Transverse colon (tissue), 4 donors: ENCODE measurements at places on chromosomes 3 and 15.

GRCh38 chr15:26759986-26760385, 12.9 kb downstream of the GABRB3 start:
- no peak for DNase-seq

- no peak for DNase-seq
These were observed 50.4 kb downstream of the BOC start for GRCh38 chr3:113261626-113262303.

DNA sequence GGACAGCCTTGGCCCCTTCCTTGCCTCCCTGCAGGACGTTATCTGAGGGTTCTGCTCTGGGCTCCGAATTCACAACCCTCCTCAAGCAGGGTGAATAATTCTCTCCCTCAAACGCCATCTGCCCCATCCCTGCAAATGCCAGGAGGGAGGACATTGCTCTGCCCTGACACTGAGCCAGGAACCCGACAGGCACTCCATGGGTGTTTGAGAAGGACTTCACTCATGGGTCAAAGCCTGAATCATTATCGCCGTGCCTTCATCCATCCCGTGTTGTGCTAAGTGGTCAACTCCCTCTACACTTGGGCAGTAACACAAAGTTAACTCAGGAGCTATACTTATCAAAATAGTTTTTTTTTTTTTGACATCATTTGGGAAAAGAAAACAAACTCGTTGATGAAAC, 261.8 kb upstream of the IGF1R start:
- no peak for DNase-seq

- no peak for DNase-seq
These were observed 72.6 kb upstream of the BLM start for GRCh38 chr15:90644526-90644925.

DNA sequence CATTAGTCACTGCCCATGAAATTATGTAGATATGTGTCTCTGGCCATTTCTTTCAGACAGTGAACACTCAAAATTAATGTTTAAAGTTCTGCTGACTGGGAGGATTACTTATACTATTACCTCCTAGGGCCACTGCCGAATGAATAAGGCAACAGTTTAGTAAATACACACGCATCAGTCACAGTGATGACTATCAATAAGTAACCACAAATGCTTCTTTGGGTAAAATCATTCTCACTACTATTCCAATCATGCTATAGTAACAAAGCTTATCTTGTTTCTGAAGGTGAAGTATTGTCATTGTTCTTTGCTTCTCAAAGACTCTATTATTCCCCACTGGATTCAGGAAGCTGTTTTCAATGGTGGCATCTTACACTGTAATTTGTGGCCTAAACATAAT, 478.8 kb downstream of the EPHA3 start:
- DNase-seq = no peak

DNA sequence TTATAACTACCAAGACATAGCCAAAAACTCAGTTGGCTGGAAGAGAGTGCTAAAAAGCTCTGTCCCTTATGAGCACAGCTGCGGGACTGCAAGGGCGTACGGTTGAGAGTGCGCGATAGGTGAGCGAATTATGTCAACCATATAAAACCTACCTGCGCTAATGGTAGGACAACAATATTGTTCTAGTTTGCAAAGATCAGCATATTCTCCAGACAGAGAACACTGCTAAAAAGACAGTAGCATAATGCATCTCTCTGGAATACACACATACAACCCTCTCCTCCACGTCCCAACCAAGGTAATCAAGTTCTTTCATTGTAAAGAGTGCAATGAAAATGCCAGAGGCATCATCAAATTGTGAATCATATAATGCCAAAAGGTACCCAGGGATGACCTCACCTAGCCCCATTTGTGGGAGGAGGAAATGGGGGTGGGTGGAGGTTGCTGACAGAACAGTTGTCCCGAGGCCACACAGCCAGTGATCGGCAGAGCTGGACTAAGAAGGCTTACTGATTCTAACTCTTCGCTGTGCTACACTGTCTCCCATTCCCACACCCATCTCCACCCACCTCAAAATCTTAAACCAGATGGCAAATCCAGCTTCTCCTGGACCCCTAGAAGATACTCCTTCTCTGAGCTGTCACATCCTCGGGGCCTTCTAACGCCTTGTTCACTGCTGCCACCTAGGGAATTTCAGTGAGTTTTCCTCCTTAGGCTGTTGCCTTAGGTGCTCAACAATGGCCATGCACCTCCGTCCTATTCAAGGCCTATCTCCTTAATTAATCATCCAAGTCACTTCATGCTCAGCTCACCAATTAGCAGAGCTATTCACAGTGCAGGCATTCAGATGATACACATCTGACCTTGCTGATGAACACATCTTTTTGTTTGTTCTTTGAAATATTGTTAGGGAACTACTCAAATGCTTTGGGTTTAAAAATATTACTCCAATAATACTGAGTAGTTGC, 60.7 kb downstream of the RPL22L1 start:
- peak; percentile 21 for DNase-seq

DNA sequence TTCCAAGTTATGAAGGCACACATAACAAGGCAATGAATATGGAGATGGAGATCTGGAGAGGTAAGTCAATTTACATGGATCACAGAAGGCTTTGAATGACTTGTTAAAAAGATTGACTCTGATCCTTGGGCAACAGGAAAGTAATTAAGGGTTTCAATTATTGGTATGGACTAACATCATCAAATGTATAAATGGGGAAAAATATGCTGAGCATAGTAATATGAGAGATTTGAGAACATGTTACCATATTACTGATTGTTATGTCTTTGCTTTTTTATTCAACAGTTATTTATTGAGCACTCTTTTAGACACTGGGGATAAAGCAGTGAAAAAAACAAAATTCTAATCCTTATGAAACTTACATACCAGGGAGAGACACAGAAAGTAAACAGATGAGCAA, 238.5 kb upstream of the ROBO1 start:
- DNase-seq = no peak

GRCh38 chr3:190435618-190436017, 14.1 kb downstream of the TMEM207 start:
- DNase-seq = no peak

GRCh38 chr15:73388256-73388781, 19.6 kb upstream of the HCN4 start:
- no peak for DNase-seq

GRCh38 chr15:72690938-72691337, 4.9 kb downstream of the BBS4 start:
- no peak for DNase-seq

DNA sequence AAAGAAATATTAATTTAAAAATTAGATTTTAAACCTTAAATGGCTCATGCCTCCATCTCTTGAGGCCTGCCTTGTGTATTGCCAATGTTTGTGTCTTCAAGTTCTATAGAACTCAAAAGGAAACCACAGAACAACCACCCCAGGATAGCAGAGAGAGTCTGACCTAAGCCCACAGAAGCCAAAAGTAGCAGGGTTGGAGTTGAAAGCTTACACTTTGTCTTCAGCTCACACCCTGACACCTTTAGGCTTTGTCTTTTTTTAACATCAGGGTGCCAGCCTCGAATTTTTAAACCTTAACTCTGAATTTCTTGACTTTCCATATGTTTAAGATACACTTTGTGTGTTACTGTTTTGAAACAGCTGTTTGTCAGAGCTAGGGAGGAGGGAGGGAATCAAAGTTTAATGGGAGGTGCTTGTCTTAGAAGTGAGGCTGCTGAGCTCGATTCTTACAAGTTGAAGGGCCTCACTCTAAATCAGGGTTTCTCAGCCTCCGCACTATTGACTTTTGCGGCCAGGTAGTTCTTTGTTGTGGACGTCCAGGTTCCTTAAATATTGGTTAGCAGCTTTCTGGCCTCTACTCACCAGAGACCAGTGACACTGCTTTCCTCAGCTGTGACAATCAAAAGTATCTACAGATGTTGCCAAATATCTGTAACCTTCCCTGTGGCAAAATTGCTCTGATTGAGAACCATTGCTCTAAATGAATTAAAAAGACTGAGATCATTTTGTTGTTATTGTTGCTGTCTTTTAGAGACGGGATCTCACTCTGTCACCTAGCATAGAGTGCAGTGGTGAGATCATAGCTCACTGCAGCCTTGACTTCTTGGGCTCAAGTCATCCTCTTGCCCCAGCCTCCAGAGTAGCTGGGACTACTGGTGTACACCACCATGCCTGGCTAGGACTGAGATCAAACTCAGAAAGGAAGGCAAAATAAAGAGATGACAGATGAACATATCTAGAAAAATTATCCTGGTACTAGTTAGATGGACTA, 139.2 kb upstream of the EOMES start:
- no peak for DNase-seq

- DNase-seq = no peak
These were observed 266.2 kb upstream of the TPRG1 start for GRCh38 chr3:188905547-188905946.

- no peak for DNase-seq
These were observed 14.3 kb downstream of the BCL2L10 start for GRCh38 chr15:52098323-52098722.

- no peak for DNase-seq
These were observed 287.8 kb upstream of the SATB1 start for GRCh38 chr3:18712713-18713576.

DNA sequence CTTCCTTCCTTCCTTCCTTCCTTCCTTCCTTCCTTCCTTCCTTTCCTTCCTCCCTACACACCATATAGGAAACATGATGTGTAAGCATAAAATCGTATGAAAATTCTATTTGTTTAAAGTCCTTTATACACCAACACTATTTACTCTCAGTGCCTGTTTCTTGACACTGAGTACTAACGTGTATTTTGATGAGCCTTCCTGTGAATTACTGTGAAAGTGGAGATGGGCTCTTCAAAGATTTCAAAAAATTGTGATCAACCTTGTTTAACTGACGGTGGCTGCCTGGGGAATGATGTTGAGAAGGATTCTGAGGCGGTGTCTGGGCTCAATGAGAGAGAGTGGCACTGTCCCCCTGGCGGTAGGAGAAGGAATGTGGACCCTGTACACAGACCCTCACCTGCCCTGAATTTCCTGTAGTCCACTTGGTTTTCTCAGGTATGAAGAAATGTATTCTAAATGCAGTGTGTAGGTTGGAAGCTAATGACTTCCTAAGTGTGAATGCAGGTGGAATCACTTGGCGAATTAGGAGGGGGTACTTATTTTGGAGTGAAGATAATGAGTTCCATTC, 237.9 kb downstream of the GAP43 start:
- DNase-seq = no peak

- DNase-seq = no peak
These were observed 95.6 kb downstream of the ECT2 start for GRCh38 chr3:172846103-172846561.

GRCh38 chr3:141231952-141232823, 563 bp downstream of the PXYLP1 start:
- DNase-seq = peak; percentile 55

GRCh38 chr3:4693620-4694019, 200.5 kb downstream of the ITPR1 start:
- no peak for DNase-seq

DNA sequence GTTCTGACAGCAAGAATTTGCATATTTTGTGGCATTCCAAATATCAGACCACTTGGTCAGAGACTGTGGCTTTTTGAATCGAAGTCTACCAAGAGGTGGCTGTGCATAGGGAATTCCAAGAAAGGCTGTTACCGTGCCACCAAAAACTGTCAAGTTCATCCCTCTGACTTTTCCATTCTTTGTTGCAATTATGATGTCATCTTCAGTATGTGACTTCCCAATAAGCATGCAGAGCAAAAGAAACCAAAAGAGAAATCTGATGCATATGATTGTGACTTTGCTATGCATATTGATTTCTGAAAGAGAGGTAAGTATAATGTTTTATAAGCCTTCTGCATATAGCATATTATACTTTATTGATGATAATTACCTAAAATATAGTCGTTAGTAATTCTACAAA, 6.5 kb downstream of the BCHE start:
- no peak for DNase-seq

DNA sequence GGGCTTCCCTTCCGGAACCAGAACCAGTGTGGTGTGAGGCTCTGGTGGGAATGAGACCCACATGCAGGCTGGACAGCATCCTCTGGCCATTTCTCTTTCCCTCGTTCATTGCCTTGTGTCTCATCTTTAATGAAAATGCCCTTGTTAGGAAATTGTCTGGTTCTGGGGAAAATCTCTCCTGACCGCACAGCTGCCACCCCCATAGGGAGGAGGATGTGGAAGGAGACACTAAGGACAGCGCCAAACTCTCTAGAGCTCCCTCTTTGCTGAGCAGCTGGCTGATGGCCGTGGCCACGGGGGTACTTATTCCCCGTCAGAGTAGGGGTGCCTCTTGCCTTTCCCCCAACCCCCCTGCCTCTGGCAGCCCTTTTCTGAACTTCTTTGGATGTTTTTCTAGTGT, 297.6 kb upstream of the C2CD4B start:
- no peak for DNase-seq

GRCh38 chr15:90598679-90599078, 69.0 kb downstream of the CRTC3 start:
- DNase-seq = no peak

DNA sequence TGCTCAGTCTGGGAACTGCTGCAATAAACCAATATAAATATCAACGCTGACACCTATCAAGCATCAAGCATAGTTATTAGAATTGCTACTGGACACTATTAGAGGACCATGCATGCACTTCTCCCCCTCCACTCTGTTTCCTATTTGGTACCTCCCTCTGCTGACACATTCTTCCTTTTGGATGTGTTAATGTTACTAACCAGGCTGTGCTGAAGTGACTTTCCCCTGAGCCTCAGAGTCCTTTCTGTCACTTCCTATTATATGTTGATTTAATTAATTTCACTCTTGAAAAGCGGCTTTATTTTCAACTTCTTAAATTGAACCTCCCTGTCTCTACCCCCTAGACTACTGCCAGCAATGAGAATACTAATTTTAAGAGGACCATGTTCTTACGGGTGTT, 379.1 kb downstream of the MCTP2 start:
- no peak for DNase-seq

GRCh38 chr15:79966634-79967297, 4.2 kb downstream of the BCL2A1 start:
- DNase-seq = no peak

DNA sequence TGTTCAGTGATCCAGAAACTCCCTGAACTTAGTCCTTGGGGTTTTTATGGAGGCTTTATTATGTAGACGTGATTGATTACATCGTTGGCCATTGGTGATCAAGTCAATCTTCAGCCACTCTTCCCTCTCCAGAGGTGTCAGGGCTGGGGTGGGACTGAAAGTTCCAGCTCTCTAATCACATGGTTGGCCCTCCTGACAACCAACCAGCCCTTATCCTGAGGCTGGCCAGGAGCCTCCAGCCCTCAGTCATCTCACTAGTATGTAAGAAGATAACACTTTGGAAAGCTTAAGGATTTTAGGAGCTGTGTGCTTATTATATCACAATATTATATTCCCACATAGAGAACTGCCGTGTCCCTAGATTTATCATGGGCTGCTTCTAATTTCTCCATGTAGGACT, 142.3 kb downstream of the VPS8 start:
- no peak for DNase-seq

DNA sequence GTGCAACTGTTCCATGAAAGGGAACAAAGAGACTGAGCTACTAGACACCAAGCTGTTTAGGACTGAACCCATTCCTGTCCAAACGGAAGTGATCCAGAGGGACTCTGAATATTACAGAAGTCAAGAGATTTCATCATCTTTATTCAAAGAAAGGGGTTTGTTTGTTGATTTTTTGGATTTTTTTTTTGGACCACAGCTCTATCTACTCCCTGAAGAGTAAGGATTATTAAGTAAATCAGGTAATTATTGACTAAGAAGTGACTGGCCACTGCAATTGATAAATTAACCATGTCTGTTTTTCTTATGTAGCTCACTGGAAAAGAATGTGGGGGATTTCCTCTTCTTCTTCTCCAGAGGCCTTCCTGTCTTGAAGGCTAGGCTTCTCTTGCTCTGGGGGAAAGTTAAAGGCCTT, 146.6 kb upstream of the TPM1 start:
- DNase-seq = no peak
